ENCODE measurements at places on chromosomes 7 and 10. TPM values are rescaled to one million over a fixed set of nuclear protein-coding genes. Genes with fewer than 3 reads are reported as not detected.

SPDYE1 gene
- not detected for total RNA-seq

GRCh38 chr10:33418301-33418700 lies 83.8 kb upstream of the NRP1 start:
- no peak for DNase-seq

GRCh38 chr7:80984619-80985018 lies 65.8 kb upstream of the SEMA3C start:
- no peak for DNase-seq

DNA sequence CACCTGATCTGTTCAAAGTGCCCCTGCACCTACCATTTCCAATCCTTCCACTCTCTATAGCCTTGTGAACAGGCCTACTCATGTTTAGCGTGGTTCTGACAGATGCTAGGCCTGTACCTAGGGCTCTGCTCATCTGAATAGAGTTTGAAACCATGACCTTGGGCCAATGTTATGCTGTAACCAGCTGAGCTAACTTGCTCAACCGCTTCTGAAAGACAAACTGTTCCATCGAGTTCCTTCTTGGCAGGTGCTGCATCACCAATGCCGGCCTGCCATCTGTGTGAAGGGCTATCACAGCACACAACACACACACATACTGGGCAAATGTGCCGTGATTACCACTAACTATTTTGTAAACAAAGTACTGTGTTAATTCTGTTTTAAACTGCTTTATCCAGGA lies 419.0 kb upstream of the GALNT17 start:
- DNase-seq: no peak

- DNase-seq: no peak
These were observed 98.5 kb downstream of the CABCOCO1 start for GRCh38 chr10:61760943-61761824.
